IMR-90 (cell line): ENCODE measurements at places on chromosomes 2 and 18. TPM values are rescaled to one million over a fixed set of nuclear protein-coding genes. Genes with fewer than 3 reads are reported as not detected.

DNA sequence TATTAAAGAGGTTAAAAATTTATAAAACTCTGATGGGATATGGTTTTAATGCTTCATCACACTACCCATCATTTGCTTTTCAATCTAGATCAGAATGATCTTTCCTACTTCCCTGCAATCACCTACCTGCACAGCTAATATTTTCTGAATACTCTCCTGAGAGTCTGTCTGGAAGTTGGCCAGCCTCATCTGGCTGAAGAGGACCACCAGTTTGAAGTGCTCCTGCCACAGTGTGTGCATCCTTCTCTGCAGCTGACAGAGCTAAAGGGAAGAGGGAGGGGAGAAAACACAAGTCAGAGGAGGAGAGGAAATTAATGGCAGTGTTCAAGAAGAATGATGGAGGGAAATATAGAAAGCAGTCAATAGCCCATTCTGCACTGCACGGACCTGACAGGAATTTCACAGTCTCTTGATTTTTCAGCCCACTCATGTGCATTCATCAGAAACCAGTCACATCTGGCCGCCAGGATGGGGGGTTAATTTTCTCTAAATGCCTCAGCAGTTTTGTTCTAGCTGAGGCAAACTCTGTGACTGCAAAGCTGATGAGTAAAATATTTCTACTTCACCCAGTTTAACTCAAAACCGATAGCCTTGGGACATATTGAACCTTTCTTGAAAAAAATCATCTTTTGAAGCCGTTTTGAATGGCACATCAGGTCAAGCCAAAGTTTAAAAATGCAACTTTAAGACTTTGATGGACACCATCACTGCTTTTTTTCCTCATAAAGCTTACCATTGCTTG, 201.8 kb upstream of the KLHL14 start:
- no peak overlapping the region for H3K4me3 ChIP-seq
- no peaks in the 10 kb centered on the region for H3K36me3 ChIP-seq
- no peaks in the 10 kb centered on the region for H3K4me1 ChIP-seq
- no peak overlapping the region for H3K27ac ChIP-seq

GRCh38 chr2:73903313-73903712, 10.5 kb downstream of the ACTG2 start:
- DNase-seq: no peak
- peaks cover 2% of the 10 kb centered on the region; the same call in 1 of the 2 replicates for H3K4me1 ChIP-seq
- H3K27ac ChIP-seq: no peak overlapping the region
- H3K27me3 ChIP-seq: no peaks in the 10 kb centered on the region
- no peak overlapping the region for H3K4me3 ChIP-seq
- H3K36me3 ChIP-seq: peaks cover 46% of the 10 kb centered on the region

SIX3 gene
- not detected in 2 replicates for total RNA-seq

MEP1B gene
- total RNA-seq: not detected in 2 replicates

DNA sequence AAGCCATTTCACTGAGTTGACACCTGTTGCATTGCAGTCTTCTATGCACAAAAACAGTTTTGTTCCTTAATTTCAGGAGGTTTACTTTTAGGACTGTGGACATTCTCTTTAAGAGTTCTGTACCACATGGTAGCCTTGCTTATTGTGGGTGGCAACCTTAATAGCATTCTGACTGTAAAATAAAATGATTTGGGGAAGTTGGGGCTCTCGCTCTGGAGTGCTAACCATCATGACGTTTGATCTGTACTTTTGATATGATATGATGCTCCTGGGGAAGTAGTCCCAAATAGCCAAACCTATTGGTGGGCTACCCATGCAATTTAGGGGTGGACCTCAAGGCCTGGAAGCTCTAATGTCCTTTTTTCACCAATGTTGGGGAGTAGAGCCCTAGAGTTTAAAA, 3.4 kb downstream of the CTLA4 start:
- H3K4me3 ChIP-seq: no peak overlapping the region
- peaks cover 32% of the 10 kb centered on the region for H3K27me3 ChIP-seq
- no peak overlapping the region for H3K27ac ChIP-seq
- no peaks in the 10 kb centered on the region for H3K4me1 ChIP-seq

GRCh38 chr2:183780072-183780471, 655.8 kb downstream of the NUP35 start:
- no peaks in the 10 kb centered on the region for H3K4me1 ChIP-seq
- H3K27ac ChIP-seq: no peak overlapping the region
- DNase-seq: no peak
- no peaks in the 10 kb centered on the region for H3K27me3 ChIP-seq
- H3K4me3 ChIP-seq: no peak overlapping the region

GRCh38 chr18:9808295-9809241, 77.2 kb upstream of the TXNDC2 start:
- DNase-seq: no peak
- no peaks in the 10 kb centered on the region for H3K27me3 ChIP-seq
- no peaks in the 10 kb centered on the region; the same call in 1 of the 2 replicates for H3K36me3 ChIP-seq
- no peak overlapping the region for H3K4me3 ChIP-seq

- no peak overlapping the region for H3K4me3 ChIP-seq
- no peak overlapping the region for H3K27ac ChIP-seq
- peaks cover 27% of the 10 kb centered on the region for H3K36me3 ChIP-seq
- no peaks in the 10 kb centered on the region for H3K27me3 ChIP-seq
- DNase-seq: peak; percentile 4
These were observed 6.0 kb downstream of the HADHA start for GRCh38 chr2:26238311-26238958.

GRCh38 chr2:129728035-129728972, 251.2 kb upstream of the RAB6C start:
- no peak overlapping the region for H3K27ac ChIP-seq
- no peak for DNase-seq
- no peaks in the 10 kb centered on the region for H3K36me3 ChIP-seq
- H3K4me1 ChIP-seq: no peaks in the 10 kb centered on the region

SCYGR3 gene
- not detected in 2 replicates for total RNA-seq

DNA sequence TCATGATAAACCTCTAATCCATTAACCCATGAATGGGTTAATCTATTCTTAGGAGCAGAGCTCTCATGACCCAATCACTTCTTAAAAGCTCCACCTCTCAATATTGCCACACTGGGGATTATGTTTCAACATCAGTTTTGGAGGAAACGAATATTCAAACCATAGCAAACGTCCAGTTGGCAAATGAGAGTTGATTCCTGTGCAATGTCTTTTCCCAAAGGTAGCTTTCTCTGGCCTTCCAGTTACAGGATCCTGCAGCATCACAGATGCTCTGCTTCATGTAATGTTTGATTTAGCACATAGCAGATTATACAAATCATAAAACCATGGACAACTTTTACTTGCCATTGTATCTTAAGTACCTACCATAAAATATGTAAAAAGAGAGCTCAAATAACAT, 481.0 kb downstream of the TNS1 start:
- H3K4me3 ChIP-seq: no peak overlapping the region
- peaks cover 5% of the 10 kb centered on the region for H3K27me3 ChIP-seq

- H3K36me3 ChIP-seq: no peaks in the 10 kb centered on the region
- DNase-seq: no peak
- H3K4me3 ChIP-seq: no peak overlapping the region
- peaks cover 15% of the 10 kb centered on the region for H3K4me1 ChIP-seq
- H3K27me3 ChIP-seq: no peaks in the 10 kb centered on the region
These were observed 144.0 kb downstream of the GLI2 start for GRCh38 chr2:120879431-120880295.

- no peak for DNase-seq
- peaks cover 29% of the 10 kb centered on the region for H3K27me3 ChIP-seq
- H3K4me3 ChIP-seq: no peak overlapping the region
These were observed 6.4 kb downstream of the GALNT14 start for GRCh38 chr2:31131871-31132270.

GRCh38 chr2:160288324-160288723, 88.3 kb upstream of the ITGB6 start:
- no peaks in the 10 kb centered on the region for H3K27me3 ChIP-seq
- H3K4me1 ChIP-seq: peaks cover 21% of the 10 kb centered on the region
- peak overlapping the region; percentile 15; the same call in 1 of the 2 replicates for H3K27ac ChIP-seq

- H3K27ac ChIP-seq: no peak overlapping the region
- no peaks in the 10 kb centered on the region for H3K36me3 ChIP-seq
- DNase-seq: no peak
- H3K4me1 ChIP-seq: no peaks in the 10 kb centered on the region
- peaks cover 2% of the 10 kb centered on the region; the same call in 1 of the 2 replicates for H3K27me3 ChIP-seq
These were observed 119.8 kb downstream of the BCL2 start for GRCh38 chr18:63199743-63200241.

DNA sequence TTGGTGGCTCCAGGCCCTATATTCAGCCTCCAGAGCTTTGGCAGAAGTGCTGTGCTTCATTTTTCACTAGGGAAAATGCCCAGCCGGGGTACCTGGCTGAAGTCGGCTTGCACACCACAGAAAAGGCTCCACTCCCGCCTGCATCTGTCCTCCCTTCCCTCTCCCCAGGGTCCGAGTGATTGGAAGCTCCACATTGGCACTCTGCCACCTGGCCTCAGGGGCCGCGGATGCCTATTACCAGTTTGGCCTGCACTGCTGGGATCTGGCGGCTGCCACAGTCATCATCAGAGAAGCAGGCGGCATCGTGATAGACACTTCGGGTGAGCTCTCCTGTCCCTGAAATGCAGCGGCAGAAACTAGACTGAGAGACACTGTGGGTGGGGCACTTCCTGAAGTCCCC, 47.4 kb downstream of the IMPA2 start:
- no peaks in the 10 kb centered on the region for H3K27me3 ChIP-seq
- no peak overlapping the region for H3K4me3 ChIP-seq
- H3K27ac ChIP-seq: no peak overlapping the region
- DNase-seq: no peak
- H3K4me1 ChIP-seq: peaks cover 21% of the 10 kb centered on the region

DNA sequence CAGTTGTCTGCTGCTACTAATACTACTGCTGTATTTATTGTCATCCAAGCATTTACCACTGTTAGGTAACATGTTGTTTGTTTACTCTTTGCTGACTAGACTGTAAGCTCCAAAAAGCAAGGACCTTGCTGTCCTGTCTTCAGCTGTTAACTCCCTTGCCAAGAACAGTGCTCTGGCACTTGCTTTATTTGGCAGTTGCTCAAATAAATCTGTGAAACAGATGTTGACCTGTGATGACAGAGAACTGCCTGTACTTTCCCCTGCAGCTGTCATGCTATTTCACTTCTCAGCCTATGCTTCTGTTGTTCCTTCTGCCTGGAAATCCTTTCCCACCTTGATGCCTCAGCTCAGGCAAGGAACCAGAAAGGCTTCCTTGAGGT, 181.2 kb downstream of the ATAD2B start:
- H3K4me3 ChIP-seq: no peak overlapping the region
- H3K27ac ChIP-seq: no peak overlapping the region
- DNase-seq: peak; percentile 49
- H3K4me1 ChIP-seq: peaks cover 3% of the 10 kb centered on the region; the same call in 1 of the 2 replicates
- H3K36me3 ChIP-seq: no peaks in the 10 kb centered on the region

TUBB8B gene
- not detected in 2 replicates for total RNA-seq

LAMA3 gene
- 0.18 and 0.28 TPM in 2 replicates for total RNA-seq

BARD1 gene
- 30.6 and 34.6 TPM in 2 replicates for total RNA-seq

GRCh38 chr2:42813763-42814162, 21.4 kb upstream of the HAAO start:
- no peaks in the 10 kb centered on the region for H3K27me3 ChIP-seq
- no peak for DNase-seq
- H3K36me3 ChIP-seq: no peaks in the 10 kb centered on the region
- no peak overlapping the region for H3K27ac ChIP-seq
- peaks cover 14% of the 10 kb centered on the region for H3K4me1 ChIP-seq

KCTD18 gene
- 10.4 and 12.8 TPM in 2 replicates for total RNA-seq

IMP4 gene
- total RNA-seq: 127 and 154 TPM in 2 replicates

ERMN gene
- total RNA-seq: not detected in 2 replicates

DNA sequence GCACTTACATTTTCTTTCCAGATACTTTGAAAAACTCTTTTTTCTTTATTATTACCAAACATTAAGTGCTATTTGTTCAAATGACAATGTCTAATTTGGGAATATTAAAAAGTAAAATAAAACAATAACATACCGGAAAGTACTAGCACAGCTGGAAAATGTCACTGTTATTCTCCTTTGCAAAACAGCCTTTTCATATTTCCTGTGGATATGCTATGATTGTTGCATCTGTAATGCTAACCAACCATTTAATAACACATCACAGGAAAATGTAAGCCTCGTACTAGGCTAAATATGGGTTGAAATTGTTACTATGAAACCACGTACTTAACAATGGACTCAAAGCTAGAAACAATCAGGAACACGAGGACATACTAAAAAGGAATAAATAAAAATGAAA, 298.1 kb downstream of the CBLN2 start:
- H3K27ac ChIP-seq: no peak overlapping the region
- H3K4me1 ChIP-seq: no peaks in the 10 kb centered on the region
- H3K4me3 ChIP-seq: no peak overlapping the region
- H3K36me3 ChIP-seq: no peaks in the 10 kb centered on the region

SPATS2L gene
- total RNA-seq: 118 and 145 TPM in 2 replicates
